Head of caudate nucleus (tissue), 42 donors: ENCODE measurements at places on chromosomes 1 and 21.

DNA sequence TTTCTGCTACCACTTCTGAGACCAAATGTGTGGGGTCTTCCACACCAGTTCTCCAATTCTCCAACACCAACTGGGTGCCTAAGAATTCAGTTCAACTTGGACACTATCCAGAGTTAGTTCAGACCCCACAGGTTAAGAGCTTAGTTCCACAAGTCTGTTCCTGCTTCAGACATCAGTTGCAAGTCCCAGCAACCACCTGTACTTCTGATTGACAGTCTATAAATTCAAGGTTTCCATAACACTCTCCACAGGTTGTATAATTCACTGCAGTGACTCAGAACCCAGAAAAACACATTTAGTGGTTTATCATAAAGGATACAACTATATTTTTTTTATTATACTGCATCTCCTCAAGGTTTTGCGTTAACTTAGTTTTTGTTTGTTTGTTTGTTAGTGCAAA lies 18.7 kb downstream of the AK5 start:
- DNase-seq, result no peak

- peak; percentile 68 for DNase-seq
These were observed 4.7 kb downstream of the POGK start for GRCh38 chr1:166843769-166844596.

GRCh38 chr1:226545836-226546596 lies 2.5 kb upstream of the STUM start:
- DNase-seq, result no peak

- peak; percentile 81 for DNase-seq
These were observed 9.9 kb downstream of the GPR3 start for GRCh38 chr1:27402349-27402754.
